ENCODE measurements at places on chromosomes 2 and 18. TPM values are rescaled to one million over a fixed set of nuclear protein-coding genes. Genes with fewer than 3 reads are reported as not detected.

DNA sequence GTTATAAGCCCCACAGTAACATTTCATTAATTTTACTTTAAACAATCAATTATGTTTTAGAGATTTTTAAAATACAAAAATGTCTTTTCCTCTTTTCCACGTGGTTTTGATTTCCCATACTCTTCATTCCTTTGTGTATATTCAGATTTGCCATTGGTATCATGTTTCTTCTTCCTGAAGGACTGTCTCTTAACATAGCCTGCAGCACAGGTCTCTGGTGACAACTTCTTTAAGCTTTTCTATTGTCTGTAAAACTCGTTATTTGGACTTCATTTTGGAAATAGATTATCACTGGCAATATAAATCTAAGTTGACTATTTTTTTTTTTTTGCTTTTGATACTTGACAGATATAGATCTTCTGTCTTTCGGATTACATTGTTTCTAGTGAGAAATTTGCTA is 115.2 kb upstream of the KLHL29 start:
- no peak for DNase-seq

- DNase-seq: peak; percentile 24
These were observed 148.5 kb upstream of the GYPC start for GRCh38 chr2:126507425-126507911.

GRCh38 chr18:47118981-47119380 is 31.3 kb downstream of the HDHD2 start:
- no peak for DNase-seq

DNA sequence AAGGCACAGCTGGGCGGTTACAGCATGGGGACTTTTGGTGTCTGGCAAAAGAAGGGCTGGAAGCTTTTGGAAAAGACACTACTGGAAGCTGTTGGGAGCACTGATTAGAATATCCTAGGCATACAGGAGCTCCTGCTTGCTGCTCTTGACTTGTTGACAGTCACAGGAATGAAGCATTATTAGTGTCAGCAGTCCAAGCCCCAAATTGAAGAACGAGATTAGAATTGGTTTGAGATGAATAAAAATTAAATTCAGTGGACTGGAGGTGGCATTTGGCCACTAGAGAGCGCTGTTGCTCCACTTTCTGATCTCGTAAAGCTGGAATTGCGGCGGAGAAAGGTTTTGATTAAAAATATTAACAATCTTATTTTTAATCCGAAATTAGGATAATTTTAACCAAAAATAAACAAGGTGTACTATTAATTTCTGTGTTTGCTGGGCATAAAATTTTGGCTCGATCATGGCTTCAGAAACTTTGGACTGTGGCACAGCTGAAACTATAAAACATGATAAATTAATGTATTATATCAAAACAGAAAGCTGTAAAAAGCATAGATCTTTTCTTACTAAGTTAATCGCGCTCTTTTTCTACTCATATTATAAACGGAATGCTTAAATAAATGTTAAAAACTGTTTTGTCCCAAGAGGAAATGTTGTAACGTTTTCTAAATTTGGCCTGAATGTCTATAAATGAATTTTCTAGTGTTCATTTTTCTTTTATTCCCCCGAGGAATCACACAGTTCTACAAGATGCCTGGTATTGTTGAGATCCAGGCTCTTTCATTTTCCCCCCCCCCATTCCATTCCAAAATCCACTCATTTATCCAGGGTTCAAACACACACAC is 2.4 kb upstream of the HOXD8 start:
- no peak for DNase-seq

DNA sequence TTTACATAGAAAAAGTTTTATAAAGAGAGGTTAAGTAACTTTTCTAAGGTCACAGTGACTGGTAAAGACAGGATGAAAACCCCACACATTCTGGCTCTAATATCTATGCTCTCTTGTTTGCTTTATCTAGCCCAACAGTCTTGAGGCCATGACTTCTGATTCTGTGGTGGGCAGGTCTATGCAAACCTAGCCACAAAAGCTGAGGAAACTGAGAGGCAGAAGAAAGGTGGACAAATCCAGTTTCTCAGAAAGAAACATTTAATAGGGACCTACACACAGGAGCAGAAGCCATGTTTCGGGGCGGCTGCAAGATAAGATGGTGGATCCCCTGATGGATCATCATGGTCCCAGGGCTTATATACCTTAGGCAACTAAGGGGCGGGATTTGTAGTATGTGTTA is 21.8 kb downstream of the HSPD1 start:
- DNase-seq: no peak

DNA sequence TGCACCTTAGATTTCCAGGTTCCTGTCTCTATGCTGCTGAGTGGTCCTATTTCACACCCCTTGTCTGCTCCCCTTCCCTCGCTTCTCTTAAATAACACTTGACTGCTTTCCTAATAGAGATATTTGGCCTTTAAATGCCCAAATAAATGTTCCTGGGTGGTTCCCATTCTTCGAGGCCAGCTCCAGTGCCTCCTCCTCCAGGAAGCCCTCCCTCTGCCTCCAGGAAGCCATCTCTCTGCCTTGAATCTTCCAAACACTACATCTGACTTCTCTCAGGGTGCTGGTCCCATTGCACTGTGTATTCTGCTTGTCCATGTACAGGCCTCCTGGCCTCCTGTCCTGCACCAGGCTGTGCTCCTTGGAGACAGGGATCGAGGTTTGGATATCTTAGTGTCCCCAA is 14.2 kb downstream of the EHD3 start:
- DNase-seq: no peak

DNA sequence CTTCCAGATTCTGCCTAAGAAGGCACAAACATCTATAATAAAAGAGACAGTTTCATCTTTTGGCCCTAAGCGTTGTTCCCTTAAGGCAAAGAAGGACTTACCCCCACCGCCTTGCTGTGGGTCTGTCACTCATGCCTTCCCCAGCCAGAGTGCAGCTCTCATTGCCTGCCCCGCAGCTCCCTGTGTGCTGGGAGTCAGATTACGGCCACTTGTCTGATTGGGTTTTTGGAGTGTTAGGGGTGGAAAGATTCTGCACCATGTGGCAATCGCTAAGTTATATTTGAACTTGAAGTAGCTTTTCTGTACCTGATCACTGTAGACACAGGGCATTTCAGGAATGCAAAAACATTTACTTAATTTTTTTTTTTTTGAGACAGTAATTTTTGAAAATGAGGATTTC is at the start of gene AQP4:
AQP4 (minus strand) TSS at position 151 of the 400 bp plus-strand sequence; CDS start at position 133, 18 bp downstream.
- DNase-seq: peak; percentile 81

GRCh38 chr2:164737612-164738081 is 104.0 kb downstream of the COBLL1 start:
- peak; percentile 77 for DNase-seq

- DNase-seq: no peak
These were observed 3.7 kb upstream of the SP100 start for GRCh38 chr2:230412371-230412711.

- DNase-seq: no peak
These were observed 48.1 kb upstream of the MSH2 start for GRCh38 chr2:47354848-47355204.

- DNase-seq: no peak
These were observed 3.8 kb upstream of the CAPN10 start for GRCh38 chr2:240582781-240583180.

GRCh38 chr18:61975526-61976326 is 82.9 kb upstream of the RNF152 start:
- no peak for DNase-seq

GRCh38 chr2:18721038-18721922 is 131.9 kb upstream of the NT5C1B start:
- DNase-seq: no peak

GRCh38 chr18:12821408-12821807 is 62.6 kb downstream of the PTPN2 start:
- no peak for DNase-seq

DNA sequence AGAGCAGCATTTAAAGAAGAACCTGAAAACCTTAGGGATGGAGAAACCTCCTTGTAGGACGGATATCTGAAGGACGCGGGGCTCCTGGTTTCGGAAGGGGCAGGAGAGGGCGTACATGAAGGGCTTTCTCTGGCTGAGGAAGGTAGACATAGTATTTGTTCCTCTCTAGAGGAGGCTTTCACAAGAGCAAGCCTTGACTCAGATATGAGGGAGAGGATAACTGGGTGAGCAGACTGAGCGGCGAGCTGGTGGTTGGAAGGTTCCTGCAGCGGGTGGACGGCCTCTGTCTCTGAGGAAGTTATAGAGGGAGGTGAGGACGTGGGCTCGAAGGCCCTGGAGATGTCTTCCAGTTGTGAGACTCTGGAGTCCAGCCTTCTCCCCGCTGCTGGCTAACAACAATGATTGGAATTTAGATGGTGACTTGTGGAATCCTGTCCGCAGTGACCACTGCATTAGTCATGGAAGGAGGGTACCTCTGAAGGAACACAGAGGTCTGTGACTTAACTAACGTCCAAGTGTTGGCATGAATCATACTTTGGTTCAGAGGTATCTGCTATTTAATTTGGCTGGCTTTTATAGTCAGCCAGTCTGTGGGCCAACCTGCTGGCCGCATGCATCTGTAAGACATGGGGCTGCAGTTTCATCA is 80.9 kb downstream of the ASAP2 start:
- no peak for DNase-seq

DNA sequence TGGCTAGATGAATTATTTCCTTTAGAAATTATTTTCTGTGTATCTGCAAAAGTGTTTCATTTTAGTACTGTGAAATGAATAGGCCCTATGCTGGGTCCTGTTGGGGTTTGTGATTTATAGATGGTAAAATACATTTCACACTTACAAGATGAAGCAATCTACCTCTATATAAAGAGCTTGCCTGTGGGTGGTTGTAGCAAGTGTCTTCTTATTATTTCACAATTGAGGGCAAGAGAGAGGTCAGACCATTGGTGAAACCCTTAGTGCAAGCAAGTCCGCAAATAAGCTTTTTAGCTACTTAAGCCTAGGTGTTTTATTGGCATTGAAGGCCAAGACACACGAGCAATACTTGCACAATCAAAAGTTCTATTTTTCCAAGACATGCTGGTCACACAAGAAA is 153.1 kb downstream of the FMNL2 start:
- DNase-seq: no peak

DNA sequence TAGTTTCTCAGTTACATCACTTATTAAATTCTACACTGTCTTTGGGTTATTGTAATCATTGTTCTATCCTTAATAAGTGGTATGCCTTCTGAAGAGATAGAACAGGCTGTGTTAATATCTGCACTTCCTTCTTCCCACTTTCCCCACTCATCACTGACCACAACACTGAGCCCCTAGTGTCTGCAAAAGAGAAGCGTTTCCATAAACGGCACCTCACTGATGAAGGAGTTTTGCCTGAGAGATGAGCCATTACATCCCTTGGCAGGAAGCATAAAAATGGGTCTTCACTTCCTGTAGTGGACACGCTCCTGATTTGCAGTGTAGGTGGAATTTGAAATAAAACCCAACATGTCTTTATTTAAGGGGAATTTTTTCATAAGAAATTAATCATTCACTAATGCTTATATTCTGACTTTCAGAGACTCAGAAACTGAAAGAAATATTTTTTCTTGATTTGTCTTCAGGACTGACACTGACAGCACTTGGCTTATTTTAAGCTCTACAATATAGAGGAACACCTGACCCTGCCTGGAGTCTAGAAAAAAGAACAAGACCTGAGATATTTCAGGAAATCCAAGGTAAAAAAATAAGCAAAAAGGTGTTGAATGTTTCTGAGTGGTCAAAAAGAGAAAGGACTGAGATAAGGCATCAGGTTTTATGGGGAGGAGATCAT is 275.3 kb downstream of the RAD51AP2 start:
- no peak for DNase-seq

DNA sequence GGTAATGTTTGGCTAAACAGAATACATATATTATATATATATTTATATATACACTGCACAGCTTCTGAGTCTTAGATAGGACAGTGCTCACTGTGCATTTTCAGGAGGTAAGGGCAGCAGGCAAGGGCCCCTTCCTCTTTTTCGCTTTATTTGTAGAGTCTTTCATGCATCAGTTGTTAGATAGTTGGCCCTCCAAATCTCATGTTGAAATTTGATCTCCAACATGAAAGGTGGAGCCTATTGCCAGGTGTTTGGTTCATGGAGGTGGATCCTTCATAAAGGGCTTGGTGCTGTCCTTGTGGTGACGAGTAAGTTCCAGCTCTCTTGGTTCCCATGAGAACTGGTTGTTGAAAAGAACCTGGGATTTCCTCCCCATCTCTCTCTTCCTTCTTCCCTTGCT is 48.1 kb downstream of the TSN start:
- DNase-seq: no peak

GRCh38 chr2:129611471-129611870 is 368.0 kb upstream of the RAB6C start:
- no peak for DNase-seq

GRCh38 chr2:61045999-61046398 is 19.7 kb upstream of the SANBR start:
- no peak for DNase-seq

GRCh38 chr2:219968685-219969345 is 341.4 kb downstream of the SLC4A3 start:
- DNase-seq: no peak

- no peak for DNase-seq
These were observed 149.1 kb upstream of the MGAT5 start for GRCh38 chr2:134104754-134105153.

GRCh38 chr2:241443486-241444223 is 64.7 kb downstream of the STK25 start:
- peak; percentile 48 for DNase-seq

DNA sequence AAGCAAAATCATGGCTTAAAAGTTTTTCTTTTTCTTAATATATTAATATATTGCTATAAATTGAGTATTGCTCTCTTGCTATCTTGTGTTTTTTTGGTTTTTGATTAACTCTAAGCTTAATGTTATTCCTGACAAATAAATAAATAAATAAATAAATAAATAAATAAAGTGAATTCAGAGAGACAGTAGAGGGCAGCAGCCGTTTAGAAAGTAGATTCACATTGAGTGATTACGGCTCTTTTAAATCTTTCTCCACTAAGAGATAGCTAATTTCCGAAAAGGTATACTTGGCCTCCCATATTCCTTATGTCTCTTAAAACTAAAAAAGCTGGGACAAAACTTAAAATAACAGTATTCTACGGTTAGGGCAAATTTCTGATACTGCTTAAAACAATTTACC is 34.3 kb downstream of the MSH2 start:
- DNase-seq: no peak

GRCh38 chr2:54801352-54801751 is 77.9 kb downstream of the EML6 start:
- DNase-seq: no peak

- no peak for DNase-seq
These were observed 81.7 kb downstream of the RBMS1 start for GRCh38 chr2:160411955-160412354.

GRCh38 chr2:586641-587076 is 90.5 kb downstream of the TMEM18 start:
- DNase-seq: no peak

The TTLL4 gene
- total RNA-seq: 33.1 TPM

The SMC6 gene
- 14.9 TPM for total RNA-seq

The BCL2 gene
- 8.4 TPM for total RNA-seq

The PSD4 gene
- 101 TPM for total RNA-seq

The POTEC gene
- total RNA-seq: not detected

The FAM237A gene
- total RNA-seq: not detected

The CXCR1 gene
- total RNA-seq: 3.7 TPM

The NT5C1B gene
- not detected for total RNA-seq

The UGGT1 gene
- 49.5 TPM for total RNA-seq

The GPATCH11 gene
- total RNA-seq: 3.9 TPM

The ALPG gene
- 1.0 TPM for total RNA-seq

The ZSWIM2 gene
- not detected for total RNA-seq

The GALNT13 gene
- 4.1 TPM for total RNA-seq

The DQX1 gene
- not detected for total RNA-seq

The SLC4A5 gene
- total RNA-seq: 14.4 TPM

The TMEM17 gene
- total RNA-seq: 2.2 TPM

The RNF25 gene
- total RNA-seq: 10.7 TPM

The RPRM gene
- total RNA-seq: not detected

The RAD51AP2 gene
- not detected for total RNA-seq

The CXXC1 gene
- total RNA-seq: 95.2 TPM

The STPG4 gene
- 1.2 TPM for total RNA-seq

All from upper lobe of left lung (tissue), 6 donors.